ENCODE measurements at places on chromosomes 4 and X.

DNA sequence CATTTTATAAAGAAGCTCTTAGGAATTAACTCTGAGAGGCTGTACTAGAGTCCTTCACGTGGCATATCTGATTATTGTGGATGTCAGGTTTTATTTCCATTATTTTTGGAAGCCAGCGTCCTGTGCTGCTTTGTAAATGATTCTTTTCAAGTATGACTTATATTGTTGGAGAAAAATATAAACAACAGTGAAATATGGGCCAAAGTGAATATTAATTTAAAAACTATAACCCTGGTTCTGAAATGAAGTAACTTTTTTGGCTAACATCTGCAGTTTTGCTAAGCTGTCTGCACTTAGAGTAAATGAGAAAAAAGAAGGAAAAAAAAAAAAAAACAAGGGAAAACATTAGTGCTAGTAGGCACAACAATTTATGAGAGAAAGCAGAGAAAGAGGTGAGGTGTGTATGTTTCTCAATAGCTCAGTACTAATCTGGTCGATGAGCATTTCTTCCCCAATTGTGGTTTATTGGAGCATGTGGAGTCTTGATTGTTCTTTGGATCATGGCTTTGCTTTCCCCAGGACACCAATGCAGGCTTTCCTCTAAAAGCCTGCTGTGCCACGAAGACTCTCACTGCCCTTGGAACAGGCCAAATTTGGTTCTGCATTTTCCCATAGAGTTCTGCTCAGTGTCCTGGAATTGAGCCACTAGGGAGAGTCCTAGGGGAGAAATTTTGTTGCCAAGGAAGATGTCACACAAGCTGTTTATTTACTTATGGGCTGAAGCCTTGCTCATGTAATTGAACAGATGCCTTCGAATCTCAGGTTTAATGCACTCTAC, 273.3 kb downstream of the DKK2 start:
- no peak for DNase-seq

DNA sequence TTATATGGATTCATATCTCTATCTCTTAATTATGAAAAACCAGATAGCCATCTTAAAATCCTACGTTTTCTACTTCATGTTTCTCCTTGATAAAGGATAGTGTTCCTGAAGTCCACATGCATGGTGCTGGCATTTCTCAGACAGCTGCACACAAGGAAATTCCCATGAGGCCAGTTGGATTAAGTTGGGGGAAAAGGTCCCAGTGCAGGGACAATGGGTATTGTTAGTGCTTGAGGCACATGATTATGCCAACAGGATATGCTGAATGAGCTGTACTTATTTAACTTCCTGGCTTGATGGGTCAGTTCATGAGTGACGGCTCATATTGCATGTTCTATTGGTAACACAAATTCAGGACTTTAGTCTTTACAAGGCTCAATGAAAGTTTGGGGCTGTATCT, 913.9 kb upstream of the NDST4 start:
- DNase-seq = no peak

DNA sequence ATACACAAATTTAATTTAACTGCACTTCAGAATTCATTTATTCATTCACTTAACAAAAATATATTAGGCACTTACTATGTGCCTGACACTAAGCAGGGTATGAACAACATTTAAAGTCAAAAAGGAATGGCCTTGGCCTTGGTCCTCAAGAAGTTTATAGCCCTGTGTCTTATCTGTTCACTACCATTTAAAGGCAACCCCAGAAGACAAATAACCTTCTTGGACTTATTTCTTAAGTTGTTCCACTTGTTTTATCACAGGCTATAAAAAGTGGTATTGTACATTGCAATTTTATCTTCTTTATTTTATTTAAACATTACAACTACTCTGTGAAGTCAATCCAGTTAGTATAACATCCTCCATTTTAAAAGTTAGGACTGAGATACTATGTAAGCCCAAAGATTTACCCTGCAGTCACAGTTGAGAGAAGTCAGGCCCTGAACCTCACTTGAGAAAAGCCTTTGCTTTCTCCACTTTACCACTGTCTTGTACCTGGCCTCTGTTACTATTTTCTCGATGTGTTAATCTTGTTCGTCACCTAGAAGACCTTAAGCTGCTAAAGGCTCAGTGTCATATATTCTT, 305.6 kb upstream of the DIPK2B start:
- DNase-seq = no peak

DNA sequence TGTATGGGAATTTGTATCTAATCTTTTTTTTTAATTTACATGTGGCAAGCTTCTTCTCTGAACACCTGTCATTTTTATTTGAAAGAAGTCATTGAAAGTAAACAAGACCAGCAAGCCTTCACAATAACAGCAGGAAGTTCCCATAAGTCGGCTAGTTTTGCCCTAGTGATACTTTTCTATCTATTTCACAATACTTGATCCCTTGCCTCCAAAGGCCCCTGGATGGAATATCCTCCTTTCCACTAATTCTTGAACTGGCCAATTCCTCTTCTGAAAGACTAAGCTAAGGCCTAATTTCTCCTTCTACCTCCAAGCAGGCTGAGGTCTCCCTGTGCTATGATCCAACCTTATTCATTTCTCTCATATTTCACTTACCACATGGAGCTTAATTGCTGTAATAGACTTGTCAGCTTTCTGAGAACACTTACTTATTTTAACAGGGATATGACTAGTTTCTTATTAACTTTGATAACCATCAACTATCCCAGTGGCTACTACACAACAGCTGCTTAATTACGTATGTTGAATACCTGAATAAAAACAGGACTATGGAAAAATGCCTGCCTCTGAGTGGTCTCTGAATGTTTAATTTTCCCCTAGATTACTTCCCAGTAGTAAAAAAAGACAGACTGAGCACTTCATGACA, 194.2 kb downstream of the MAD2L1 start:
- no peak for DNase-seq

- no peak for DNase-seq
These were observed 102.6 kb downstream of the FHDC1 start for GRCh38 chr4:153038623-153039311.

DNA sequence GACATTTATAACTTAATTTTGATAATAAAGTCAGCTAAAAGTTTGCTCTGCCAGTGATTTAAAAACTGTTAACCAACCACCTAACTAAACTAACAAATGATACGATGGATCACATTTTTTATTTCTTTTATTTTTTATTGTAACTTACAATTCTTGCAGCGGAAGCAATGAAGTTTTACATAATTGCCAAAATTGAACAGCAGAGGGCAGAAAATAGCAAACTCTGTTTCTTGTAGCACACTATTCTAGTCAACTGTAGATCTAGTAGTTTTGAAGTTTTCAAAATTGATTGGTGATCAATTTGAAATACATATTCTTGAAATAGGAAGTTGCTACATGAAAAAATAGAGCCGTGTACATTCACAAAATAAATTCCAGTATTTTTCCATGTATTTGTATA, 2.8 kb upstream of the GRIA2 start:
- no peak for DNase-seq

GRCh38 chr4:7322166-7322991, 112.4 kb downstream of the PSAPL1 start:
- DNase-seq = no peak

DNA sequence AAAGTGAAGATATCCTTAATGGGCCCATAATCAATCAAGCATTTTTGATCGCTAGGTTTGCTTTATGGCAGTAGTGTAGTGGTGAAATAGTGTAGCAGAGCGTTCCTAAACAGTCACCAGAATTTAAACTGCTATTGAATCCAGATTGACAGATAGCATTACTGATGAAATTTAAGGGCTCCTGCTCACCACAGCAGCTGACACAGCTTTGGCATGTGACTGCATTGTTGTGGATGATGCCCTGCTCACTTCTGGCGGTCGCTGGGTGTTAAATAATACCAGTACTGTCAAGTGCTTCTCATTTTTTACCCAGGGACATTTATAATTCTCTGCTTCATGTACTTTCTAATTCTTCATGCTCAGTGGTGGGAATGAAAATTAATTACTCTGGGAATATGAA, 102.0 kb upstream of the ARHGAP24 start:
- no peak for DNase-seq

DNA sequence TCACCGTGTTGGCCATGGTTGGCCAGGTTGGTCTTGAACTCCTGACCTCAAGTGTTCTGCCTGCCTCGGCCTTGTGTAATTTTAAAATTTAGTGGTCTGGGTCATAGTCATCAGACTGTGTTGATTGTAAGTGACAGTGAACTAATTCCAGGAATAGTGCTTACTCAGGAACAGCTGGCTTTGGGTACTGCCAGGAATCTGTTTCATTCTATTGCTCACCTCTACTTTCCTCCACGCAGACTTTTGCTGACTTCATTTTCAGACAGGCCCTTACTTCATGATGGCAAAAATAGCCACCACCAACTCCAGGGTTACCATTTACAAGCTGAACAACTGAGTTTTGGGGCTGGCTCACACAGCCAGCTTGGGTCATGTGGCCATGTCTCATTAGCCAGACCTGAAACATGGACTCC, 54.6 kb downstream of the FNIP2 start:
- no peak for DNase-seq

DNA sequence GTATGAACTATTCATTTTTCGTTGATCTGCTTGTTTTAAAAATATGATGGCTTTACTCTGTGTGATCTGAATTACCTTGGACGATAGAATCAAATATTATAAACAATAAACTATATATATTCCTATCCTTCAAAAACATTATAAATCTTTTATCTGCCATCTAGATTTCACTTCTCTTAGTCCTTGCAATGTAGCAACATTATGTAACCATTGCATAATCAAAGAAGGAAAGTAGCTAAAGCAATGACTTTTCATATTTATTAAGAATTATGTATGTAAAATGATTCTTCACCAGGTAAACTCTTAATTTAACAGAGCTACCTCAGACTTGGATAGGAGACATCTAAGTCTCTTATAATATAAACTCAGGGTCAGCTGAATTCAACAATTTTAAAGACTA, 210.5 kb downstream of the ADAMTS3 start:
- no peak for DNase-seq

DNA sequence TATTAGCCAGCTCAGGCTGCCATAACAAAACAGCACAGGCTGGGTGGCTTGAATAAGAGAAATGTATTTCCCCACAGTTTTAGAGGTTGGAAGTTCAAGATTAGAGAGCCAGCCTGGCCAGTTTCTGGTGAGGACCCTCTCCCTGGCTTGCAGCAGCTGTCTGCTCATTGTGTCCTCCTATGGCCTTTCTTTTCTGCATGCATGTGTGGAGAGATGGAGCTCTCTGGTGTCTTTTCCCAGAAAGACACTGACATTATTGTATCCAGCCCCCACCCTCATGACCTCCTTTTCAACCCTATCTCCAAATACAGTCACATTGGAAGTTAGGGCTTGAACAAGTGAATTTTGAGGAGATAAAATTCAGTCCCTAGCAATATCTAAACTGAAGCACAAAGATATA, 263.8 kb upstream of the PABPC4L start:
- DNase-seq = no peak

DNA sequence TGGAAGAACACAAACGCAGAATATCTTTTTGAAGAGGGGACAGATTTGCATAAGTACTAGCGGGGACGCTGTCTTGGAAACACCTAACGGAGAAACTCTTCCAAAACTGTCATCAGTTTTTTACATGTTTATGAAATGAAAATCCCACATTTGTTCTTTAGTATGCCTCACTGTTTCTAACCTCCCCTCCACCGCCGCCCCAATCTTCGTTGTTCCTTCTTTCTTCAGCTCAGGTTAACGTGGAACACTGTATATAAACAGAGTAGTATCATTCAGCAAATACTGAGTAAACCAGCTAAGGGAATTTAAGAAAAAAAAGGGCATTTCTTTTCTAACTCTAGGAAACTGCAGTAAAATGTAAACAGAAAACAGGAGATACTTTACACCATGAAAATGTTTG, 2345.6 kb downstream of the PCDH7 start:
- DNase-seq = no peak

DNA sequence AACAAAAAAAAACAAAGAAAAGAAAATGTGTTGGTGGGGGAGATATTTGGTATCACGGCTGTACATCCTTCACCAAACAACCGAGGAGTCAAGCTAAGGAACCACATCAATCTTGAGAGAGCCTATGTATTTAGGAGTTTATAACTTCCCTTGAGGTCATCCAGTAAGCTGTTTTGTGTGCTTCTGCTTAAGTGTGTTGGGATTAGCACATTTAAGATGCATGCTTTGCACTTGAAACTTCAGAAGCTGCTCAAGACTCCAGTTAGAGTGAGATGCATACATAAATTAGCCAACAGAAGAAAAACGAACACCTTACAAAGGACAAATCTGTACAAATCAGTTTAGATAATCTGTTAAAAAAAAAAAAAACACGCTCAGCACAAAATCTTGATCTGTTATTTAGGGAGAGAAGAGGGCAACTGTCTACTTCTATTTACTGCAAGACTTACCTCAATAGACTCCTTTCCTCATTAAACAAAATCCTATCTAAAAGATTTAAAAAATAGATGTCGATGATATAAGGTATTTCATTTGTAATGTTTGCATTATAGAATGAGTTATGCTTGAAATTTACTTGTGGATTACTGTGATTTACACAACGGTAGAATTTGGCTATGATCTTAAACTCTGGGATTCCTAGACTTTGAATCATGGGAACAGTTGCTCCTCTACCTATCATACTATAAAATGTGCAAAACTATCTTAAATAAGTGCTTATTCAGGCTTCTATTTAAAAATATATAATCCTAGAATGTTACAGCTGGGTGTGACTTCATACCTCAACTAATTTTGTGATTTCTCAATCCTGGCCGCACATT, 53.8 kb upstream of the NAP1L5 start:
- DNase-seq = no peak

DNA sequence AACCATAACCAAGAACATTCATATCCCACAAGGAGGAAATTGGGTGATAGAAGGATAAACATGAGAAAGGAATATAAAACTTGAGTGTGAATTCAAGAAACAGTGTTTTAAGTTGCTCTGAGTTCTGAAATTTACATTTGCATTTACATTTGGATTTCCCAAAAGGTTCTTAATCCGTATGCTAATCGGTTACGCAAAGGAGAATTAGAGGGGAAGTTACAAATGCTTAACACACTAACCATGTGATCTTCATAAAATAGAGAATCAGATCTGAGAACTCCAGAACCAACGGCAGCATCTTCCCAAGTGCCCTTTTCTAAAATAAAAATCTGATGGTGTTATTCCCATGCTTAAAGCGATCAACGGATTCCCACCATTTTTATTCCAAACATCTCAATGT, 48.0 kb downstream of the PROM1 start:
- no peak for DNase-seq

- DNase-seq = no peak
These were observed 3.4 kb downstream of the GALNT7 start for GRCh38 chr4:173171987-173172386.

DNA sequence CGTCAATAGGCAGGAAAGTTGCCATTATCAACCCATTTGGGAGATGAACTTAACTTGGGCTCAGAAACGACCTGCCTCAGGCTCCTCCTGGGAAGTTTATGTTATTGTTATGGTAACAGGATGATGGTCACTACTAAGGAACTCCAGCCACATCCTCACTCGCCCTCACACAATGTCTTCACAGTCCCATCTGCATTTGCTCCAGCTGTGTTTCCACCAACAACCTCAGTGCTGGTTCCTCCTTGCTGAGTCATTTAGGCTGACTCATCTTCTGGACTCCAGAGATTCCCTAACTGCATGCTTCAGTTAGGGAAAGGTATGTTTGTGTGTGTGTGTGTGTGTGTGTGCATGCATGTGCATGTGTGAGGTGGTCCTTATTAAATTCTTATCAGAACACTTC, 293.4 kb upstream of the BOD1L1 start:
- DNase-seq = no peak

GRCh38 chr4:53424280-53424679, 46.8 kb downstream of the FIP1L1 start:
- DNase-seq = no peak

GRCh38 chr4:78747475-78747922, 28.7 kb upstream of the BMP2K start:
- no peak for DNase-seq
